ENCODE measurements at places on chromosomes 2 and 18.

GRCh38 chr2:26191316-26192159 lies 18.6 kb downstream of the GAREM2 start:
- no peak for DNase-seq

- no peak for DNase-seq
Measured at GRCh38 chr2:188142088-188142487, 149.6 kb upstream of the GULP1 start.

DNA sequence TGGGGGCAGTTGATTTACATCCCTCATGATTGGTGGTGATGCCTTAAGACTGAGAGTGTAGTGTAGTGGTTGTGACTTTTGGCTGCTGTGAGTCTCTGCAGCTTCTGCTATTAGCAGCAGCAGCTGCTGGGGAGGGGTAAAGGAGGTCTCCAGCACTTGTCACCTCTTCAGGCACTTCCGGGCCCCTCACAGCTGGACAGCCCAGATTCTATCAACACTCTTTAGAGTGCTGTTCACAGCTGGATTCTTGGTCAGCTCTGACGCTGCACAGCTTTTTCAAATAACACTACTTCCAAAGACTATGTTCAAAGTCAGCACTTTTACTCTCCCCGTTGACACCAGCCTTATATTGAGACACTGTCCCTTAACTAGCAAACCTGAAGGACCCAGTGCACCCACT lies 396.0 kb downstream of the MEIS1 start:
- DNase-seq: no peak

- DNase-seq: no peak
Measured at GRCh38 chr2:162749456-162749855, 89.1 kb downstream of the KCNH7 start.

GRCh38 chr2:186518291-186518690 lies 32.2 kb downstream of the ZC3H15 start:
- DNase-seq: no peak

GRCh38 chr2:179692610-179693009 lies 168.8 kb downstream of the ZNF385B start:
- DNase-seq: no peak

DNA sequence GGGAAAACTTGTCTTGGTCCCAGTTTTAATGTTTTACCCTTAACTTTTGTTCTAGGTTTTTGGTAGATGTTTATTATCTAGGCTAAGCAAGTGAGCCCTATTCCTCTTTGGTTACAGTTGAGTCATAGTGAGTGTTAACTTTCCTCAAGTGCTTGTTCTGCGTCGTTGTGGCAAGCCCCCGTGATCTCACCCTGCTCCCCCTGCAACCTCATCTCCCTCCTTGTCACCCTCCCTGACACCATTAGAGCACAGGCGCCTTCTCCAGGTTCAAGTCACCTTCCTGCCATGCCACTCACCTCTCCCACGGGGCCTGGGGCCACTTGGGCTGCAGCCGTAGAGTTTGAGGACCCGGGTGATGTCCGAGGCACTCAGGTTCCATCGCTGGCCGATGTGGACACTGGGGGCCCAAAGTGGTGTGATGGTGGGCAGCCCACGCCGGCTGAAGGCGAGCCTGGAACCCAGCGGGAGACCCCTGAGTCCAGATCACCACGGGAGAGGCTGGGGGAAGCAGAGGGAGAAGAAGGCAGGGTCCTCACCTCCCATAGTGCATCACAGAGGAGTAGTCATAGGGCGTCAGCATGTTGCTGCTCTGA lies 8.7 kb downstream of the ASTL start:
- no peak for DNase-seq

- DNase-seq: no peak
Measured at GRCh38 chr18:48828691-48829442, 121.9 kb downstream of the SMAD7 start.

DNA sequence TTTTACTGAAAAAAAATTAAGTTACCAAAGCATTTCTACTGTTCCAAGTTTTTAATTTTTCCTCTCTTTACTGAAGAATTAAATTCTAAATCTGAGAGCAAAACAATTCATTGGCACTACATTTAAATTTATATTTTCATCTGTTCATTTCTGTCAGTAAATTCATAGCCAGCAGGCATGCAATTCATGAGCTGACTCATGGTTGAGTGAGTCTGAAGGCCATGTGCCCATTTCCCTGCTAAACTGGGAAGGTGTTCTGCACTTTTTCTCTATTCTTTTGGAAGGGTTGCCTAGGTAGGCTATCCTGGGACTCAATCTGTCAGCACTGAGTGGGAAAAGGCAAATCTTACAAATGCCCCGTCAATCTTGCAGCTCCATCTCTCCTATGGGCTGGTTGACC lies 88.7 kb downstream of the KLHL14 start:
- DNase-seq: no peak

DNA sequence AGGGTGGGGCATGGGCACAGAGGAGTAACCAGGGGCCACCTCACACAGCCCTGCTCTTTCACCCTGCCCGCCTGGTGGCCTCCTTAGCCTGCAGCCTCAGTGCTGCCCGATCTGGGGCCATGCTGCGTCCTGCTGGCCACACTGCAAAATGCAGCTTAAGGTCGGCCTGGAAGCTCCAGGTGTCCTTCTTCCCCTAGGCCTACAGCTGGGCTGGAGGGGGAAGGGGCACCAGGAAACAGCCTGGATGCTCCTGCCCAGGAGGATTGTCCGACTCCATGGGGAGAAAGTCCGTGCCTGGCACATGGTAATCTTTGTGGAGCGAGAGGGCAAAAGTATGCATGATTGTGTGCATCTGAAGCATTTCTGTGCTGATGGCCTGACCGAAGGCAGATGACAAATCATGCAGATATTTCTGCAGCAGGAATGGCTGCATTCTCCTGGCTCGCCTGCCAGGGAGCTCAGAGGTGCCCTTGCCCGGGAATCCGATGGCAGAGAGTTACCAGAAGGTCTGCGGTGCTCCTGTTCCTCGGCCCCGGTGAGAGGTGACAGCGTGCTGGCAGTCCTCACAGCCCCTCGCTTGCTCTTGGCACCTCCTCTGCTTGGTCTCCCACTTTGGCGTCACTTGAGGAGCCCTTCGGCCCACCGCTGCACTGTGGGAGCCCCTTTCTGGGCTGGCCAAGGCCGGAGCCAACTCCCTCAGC lies 12.8 kb upstream of the ALPP start:
- no peak for DNase-seq

DNA sequence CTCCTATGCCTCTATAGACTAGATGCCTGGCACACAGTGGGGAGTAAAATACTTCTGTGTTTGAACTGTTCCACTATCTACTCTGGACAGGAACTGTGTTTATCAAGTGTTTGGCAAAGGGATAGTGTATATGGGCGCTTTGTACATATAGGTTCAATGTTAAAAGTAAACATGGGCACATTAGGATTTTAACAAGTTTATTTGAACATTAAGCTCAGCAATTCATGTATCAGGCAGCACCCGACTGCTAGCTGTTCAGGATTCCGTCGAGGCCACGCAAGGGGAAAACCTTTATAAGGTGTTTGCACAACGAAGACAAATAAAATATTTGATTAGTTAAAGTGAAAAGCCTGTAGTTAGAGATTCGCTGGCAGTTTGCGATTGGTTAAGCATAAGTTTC lies 43.4 kb upstream of the ROCK2 start:
- DNase-seq: no peak

DNA sequence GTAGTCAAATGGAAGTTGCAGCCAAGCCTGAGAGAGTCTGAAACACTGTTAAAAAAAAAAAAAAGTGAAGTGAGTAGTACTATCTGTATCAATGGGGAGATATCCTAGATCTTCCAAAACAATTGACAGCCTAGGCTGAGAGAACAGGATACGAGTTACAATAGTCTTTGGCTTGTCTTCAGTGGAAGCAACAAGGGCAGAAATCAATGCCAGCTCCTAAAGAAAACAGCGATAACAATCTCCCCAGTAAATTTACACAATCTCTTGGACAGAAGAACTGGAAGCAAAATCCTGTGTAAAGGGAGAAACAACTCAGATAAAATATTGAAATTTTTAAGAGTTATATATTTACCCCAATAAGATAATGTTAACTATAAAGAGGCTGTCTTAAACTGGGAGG lies 508.7 kb downstream of the LRRTM4 start:
- DNase-seq: no peak

- no peak for DNase-seq
Measured at GRCh38 chr2:44121899-44122298, 46.8 kb upstream of the PPM1B start.

GRCh38 chr18:35411625-35412351 lies 34.7 kb upstream of the ZNF396 start:
- no peak for DNase-seq

- no peak for DNase-seq
Measured at GRCh38 chr18:58125183-58125582, 81.2 kb downstream of the NEDD4L start.

DNA sequence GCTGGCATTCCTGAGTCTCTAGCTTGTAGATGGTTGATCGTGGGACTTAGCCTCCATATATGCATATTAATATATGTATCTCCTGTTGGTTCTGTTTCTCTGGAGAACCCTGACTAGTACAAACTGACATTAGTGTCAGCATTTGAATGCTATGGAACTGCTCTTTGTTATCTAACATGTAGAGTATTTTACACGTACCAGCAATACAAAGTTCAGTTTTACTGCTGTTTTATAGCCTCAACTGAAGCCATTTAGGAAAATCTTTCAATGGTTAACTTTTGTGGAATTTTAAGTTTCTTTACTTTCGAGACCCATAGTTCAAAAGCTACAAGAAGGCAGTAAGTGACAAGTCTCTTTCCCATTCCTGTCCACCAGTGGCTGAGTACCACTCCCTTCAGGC lies 418.4 kb downstream of the NUP35 start:
- DNase-seq: no peak

- DNase-seq: no peak
Measured at GRCh38 chr2:142065700-142066099, 65.1 kb downstream of the LRP1B start.

GRCh38 chr2:28662468-28663181 lies 89.0 kb upstream of the PPP1CB start:
- no peak for DNase-seq

- DNase-seq: peak; percentile 9
Measured at GRCh38 chr2:106638043-106638442, 150.9 kb downstream of the CD8B2 start.

GRCh38 chr2:231369580-231370428 lies 25.7 kb upstream of the B3GNT7 start:
- no peak for DNase-seq

- DNase-seq: no peak
Measured at GRCh38 chr2:54760310-54760709, 36.8 kb downstream of the EML6 start.

DNA sequence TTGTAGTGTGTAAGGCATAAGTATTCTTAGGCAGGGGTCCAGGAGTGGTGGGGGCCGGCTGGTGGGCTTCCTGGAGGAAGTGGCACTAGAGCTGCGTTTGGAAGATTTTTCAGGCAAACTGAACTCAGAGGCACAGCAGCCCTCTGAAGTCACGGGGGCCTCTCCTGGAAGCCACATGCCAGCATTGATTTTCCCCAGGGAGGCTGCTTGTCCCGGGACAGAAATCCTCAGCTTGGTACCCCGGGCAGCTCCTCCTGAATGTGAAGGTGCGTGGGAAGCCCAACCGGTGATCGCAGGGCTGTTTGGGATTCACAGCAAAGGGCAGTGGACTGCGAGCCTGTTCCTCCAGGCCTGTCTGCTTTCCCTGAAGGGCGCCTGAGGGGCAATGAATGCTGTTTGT lies 1.6 kb upstream of the PDIA6 start:
- no peak for DNase-seq

- DNase-seq: no peak
Measured at GRCh38 chr2:46380038-46380940, 83.1 kb downstream of the EPAS1 start.

DNA sequence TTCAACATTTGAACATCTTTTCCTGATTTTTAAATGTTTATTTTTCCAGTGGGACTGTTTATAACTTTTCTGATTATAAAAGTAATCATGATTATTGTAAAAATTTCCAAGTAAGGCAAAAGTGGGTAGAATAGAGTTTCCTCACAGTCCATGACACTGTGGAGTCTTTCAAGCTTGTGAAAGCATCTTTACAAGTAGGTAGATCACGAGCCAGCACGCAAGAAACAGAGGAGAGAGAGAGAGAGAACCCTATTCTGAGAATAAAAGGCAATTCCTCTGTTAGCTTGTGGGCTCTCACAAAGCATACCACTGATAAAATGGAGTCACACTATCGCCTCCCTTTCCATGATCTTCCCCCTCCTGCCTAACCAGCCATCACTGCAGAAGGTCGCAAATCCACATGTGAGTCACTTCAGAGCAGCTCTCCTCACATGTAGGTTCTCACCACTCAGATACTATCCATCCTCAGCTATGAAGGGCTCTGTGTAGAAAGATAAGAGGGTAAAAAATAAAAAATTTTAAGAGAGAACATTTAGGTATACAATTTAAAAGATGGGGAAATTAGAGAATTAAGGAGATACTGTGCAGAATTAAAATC lies 40.3 kb downstream of the AAK1 start:
- no peak for DNase-seq

DNA sequence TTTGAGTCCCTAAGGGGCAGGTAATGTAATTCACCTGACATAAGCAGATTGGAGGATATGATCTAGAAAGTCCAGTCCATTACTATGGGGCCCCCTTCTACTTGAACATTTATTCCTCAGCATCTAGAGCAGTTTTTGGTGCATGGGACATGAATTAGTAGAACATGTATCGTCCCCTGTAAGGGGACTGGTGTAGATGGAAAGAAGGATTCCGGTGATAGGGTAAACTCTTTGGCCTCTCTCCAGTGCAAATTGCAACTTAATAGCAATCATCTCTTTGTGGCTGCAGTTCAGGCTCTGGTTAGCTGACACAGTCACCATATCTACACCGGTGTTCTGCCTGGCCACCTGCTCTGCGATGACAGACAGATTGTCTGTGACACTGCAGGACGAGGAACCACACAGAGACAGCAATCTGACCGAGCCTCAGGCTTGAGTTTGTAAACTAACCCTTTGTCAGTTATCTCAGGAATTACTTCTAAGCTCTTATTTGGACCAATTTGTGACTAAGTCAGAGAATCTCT lies 6.4 kb upstream of the SLC8A1 start:
- DNase-seq: no peak

DNA sequence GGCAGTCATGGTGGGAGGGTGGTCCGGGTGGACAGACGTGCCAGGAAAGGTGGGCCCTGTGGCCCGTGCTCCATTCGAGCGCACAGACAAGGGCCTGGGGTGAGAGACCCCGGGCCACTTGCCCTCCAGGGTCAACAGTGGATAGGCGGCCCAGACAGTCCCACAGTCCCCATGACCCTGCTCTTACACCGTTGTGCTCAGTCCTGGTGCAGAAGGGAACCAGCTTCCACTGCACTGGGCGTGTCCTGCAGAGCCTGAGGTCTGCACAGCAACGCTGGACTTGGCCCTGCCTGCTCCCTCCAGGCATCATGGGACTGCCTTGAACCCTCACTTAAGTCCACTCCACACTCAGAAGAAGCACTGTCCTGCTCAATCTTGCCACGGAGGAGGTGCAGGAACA lies 52.0 kb downstream of the PXDN start:
- DNase-seq: no peak

GRCh38 chr2:230849633-230850357 lies 14.9 kb upstream of the ITM2C start:
- no peak for DNase-seq

GRCh38 chr2:227877421-227878310 lies 6.2 kb downstream of the DAW1 start:
- no peak for DNase-seq

- DNase-seq: no peak
Measured at GRCh38 chr2:227876300-227876801, 4.9 kb downstream of the DAW1 start.
